Fibroblast of skin of scalp (primary cell): ENCODE measurements at places on chromosomes 2 and 18.
A peak's percentile ranks its signal among the peaks of the same experiment; 100 is the strongest.

DNA sequence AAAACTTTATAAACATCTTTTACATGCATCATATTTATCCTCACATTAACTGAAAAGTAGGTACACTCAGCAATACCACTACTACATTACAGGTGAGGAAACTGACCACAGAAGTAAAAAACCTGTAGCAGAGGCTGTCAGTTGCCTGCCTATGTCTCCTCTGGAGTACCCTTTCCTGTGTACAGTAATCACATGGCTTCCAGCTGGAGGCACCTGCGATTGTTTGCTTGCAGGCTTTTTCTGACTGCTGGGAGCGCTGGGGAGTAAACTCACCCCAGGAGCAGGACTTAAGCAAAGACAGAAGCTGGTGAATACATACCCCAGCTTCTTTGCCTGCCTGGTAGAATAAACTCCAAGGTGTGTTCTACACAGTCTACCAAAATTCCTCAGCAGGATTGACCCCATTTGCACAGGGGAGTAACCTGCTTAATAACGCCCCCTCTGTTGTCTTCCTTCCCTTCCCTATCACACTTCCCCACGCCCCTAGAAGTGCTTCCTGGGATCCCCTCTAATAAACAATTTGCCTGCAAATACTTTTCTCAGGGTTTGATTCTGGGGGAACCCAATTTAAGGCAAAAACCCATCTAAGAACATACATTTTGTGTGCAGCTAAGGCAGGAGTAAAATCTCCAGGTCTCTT, 138.9 kb downstream of the PTH2R start:
- DNase-seq = no peak

GRCh38 chr2:120896901-120897300, 161.2 kb downstream of the GLI2 start:
- DNase-seq = no peak

GRCh38 chr2:45724335-45724734, 72.9 kb downstream of the PRKCE start:
- DNase-seq = no peak

GRCh38 chr18:36028859-36029258, 38.5 kb downstream of the RPRD1A start:
- no peak for DNase-seq

DNA sequence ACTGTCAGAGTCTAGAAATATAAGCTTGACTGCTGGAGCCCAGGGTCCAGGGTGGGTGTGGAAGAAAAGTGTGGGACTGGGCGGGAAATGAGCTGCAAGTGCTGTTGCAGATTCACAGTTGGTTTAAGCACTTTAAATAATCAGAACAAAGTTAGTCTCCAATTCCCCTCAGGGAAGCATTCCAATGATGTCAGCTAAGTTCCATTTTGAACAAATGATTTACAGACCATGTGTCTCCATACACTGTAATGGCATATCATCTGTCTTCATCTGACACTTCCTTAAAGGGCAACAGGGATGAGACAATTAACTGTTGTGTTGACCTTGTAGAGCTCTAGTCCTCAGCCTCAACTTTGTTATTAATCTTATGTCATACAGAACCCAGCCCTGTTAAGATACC, 31.5 kb upstream of the REG3A start:
- no peak for DNase-seq

GRCh38 chr2:61252031-61252430, 90.0 kb downstream of the C2orf74 start:
- no peak for DNase-seq

DNA sequence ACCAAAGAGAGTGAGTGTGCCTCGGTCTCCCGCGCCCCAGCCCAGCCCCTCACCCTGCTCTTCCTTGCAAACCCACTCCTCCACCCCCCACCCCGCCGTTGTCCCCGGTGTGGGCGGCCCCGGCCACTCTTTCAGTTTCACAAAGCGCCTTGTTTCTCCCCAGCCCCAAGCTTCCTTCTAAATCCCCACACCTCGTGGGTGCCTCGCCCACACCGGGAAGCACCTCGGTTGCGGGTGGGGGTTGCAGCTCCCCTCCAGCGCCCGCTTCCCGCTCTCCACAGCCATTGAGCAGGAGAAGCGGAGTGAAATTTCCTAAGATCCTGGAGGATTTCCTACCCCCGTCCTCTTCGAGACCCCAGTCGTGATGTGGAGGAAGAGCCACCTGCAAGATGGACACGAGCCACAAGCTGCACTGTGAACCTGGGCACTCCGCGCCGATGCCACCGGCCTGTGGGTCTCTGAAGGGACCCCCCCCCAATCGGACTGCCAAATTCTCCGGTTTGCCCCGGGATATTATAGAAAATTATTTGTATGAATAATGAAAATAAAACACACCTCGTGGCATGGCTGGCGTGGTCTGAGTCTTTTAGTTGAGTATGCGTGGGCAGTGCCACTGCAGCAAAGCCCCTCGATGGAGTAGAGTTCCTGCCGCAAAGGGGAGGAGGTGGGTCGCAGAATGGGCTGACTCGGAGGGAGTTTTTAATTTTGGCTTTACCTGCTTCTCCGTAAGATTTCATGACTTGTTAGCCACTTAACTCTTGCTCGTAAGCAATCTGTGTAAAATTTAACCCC, 848 bp downstream of the TMSB10 start:
- DNase-seq = no peak

- no peak for DNase-seq
Measured at GRCh38 chr2:187869195-187869594, 315.0 kb upstream of the TFPI start.

DNA sequence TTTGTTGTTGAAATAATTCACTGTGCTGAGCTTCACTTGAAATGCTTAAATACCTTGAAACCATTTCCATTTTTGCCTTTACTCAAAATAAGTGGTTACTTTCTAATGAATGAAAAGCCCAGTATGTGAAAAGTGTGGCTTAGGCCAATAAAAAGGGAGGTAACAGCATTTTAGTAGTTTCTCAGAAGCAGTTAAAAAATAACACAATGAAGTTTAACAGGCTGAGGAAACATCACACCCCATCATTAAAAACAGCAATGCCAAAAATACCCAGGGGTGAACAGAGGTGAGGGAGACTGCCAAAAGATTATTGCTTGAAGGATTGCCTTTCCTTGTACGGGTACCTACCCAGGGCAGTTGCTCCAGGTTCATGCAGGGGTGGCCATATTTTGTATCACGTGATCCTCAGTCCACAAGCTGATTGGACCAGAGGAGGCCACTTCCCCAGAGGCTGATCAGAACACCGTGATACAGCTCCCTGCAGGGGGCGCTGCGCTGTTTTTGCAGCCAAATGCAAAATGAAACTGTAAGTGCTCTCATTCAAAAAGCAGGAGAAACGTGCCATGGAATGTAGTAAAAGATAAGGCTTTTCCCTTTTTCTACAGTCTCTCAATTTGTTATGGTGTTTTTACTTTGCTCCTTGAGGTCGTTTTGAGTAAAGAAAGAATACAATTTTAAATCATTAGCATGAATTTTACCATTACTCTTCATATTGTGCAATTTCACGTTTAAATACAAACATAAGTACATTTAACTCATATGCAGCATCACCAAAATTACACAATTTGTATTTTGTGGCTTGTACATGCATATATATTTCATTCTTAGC, 70.2 kb upstream of the SH3BP4 start:
- peak; percentile 84 for DNase-seq

DNA sequence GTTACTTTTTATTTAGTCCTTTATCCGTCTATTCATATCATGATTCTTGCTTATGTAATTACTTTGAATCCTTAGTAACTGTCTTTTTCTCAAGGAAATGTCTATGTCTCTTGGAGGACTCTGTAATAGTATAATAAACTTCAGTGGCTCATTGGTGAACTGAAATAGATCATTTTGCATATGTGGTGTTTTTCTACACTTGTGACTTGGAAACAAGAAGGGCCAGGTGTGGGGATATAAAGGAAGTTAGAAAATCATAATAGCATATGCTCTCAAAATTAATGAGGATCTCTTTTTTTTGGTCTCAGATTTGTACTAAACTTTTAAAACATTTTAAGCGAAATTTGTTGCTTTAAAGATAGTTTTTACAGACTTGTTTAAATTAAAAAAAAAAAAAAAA, 453.0 kb upstream of the CDH20 start:
- no peak for DNase-seq

DNA sequence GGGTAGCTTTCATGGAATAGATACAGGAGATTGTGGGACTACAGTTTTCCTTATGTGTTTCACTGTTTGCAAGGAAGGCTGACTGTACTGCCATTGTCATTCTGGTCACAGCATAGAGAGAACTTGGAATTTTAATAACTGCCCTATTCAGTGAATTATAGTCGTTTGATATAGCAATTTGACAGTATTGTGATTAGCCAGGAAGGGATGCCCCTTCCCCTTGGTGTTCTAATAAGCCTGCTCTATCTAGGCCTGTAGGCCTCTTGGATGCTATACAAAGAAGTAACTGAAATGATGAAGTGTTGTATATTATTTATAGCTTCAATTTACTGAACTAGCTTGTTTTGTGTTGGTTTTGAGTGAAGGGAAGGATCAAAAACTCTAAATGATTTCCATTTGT, 528.6 kb upstream of the CDH2 start:
- no peak for DNase-seq

DNA sequence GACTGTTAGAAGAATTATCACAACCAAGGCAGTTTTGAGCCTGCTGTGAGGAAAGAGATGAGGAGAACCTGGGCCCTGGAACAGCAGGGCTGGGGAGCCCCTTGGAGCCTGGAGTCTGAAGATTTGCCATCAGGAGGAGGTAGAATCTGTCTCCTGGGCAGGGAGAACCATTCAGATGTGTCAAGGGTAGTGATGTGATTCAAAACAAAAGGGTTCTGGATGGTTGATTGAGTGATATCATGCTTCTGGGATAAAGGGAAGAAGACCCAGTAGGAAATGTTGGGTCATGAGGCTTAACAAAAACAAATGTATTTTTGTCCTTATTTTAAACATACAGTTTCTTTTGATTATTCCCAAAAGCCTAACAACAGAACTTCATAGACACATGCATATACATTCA, 28.6 kb downstream of the RNF144A start:
- no peak for DNase-seq

- no peak for DNase-seq
Measured at GRCh38 chr2:197596766-197597165, 78.6 kb downstream of the RFTN2 start.

- no peak for DNase-seq
Measured at GRCh38 chr18:38262661-38263060, 697.1 kb upstream of the CELF4 start.

- no peak for DNase-seq
Measured at GRCh38 chr2:46003903-46004473, 293.2 kb upstream of the EPAS1 start.

DNA sequence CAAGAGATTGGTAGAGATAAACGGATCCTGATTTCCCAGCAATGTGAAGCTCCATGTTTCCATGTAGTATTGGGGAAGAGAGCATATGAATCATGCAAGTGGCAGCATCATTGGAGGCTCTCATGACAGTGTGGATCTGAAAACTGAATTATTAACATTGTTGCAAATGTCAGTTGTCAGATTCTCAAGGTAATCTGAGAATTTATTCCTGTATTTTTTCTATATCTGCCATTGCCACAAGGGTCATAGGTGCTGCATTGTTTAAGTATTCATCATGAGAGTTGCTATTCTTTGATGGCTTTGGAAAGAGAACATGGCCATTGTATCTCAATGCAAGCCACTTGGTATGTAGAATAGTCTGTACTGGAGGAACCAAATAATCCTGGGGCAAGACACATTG, 1217.0 kb upstream of the ZEB2 start:
- no peak for DNase-seq

DNA sequence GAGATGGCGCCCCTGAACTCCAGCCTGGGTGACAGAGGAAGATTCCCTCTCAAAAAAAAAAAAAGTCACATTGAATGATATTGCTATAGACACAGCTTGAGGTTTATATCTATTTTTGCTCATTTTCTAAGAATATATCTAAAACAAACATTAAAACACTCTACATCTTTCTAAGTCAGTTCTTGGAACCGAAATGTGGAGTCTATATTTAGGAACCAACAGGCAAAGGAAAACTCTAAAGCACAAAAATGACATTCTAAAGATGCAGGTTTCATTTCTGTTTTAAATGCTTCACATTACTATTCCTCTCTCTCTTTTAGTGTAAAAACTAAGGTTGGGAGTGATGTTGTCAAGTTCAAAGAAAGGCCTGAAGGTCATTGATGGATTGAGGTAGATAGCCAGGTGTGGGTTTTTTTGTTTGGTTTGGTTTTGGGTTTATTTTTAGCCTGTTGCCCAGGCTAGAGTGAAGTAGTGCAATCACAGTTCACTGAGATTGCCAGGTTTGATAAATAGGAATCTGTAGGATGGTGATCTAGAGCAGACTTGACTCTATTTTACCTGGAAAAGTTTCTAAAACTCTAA, 194.0 kb upstream of the RBBP8 start:
- DNase-seq = no peak

- no peak for DNase-seq
Measured at GRCh38 chr18:10437837-10438236, 16.6 kb upstream of the APCDD1 start.

GRCh38 chr18:30404422-30404821, 638.1 kb downstream of the DSC3 start:
- no peak for DNase-seq

DNA sequence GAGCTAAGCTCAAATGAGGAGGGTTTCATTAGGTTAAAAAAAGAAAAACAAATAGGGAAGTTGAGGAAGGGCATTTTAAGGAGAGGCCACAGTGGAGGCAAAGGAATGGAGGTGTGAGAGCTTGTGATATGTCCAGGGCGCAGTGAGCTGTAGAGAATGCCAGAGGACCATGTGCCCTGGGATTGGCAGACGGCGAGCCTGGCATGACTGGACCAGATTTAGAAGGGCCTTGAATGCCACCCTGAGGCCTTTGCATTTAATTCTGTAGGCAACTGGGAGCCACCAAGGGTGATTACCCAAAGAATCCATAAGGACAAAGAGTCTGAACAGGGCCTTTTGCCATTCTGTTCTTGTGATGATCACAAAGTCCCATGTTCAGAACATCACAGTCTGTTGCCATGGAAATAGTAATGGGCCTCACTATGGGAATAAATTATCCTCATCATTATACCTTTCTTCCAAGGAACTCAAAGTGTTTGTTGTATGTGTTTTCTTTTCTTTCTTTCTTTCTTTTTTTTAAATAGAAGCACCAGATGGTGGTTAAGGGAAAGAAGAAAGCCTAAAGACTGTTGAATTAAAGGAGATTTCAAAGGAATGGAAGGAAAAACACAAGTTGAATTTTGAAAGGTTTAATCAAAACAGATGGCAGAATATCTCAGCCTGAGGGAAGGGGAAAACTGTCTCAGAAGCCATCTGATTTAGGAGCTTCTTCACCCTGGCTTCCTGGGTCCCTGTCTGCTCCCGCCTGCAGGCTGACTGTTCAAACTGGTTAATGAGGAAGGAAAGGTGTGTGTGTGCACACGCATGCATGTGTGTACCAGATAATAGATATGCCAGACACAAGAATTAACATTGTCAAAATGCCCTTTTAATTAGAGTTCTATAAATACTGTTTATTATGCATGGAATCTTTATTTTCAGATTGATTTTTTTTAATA, 31.6 kb upstream of the NCOA1 start:
- no peak for DNase-seq
